ENCODE measurements at places on chromosomes 11 and 22.

DNA sequence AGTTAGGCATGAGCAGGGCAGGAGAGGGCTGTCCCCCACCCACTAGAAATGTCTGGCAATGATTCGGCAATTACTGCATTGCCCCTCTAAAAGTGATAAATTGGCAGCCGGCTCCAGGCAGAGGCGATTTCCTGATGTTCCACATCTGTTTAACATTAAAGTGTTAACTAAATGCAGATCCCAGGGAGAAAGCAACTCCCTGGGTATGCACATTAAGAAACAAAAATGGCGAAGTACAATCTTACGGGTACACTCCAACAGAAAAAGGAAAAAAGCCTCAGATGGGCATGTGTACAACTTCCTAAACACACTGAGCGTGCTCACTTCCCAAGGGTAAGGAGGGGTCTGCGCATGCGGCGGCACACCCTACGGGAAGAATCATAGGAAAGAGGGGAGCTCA is 314.4 kb downstream of the CASP12 start:
- DNase-seq: no peak

DNA sequence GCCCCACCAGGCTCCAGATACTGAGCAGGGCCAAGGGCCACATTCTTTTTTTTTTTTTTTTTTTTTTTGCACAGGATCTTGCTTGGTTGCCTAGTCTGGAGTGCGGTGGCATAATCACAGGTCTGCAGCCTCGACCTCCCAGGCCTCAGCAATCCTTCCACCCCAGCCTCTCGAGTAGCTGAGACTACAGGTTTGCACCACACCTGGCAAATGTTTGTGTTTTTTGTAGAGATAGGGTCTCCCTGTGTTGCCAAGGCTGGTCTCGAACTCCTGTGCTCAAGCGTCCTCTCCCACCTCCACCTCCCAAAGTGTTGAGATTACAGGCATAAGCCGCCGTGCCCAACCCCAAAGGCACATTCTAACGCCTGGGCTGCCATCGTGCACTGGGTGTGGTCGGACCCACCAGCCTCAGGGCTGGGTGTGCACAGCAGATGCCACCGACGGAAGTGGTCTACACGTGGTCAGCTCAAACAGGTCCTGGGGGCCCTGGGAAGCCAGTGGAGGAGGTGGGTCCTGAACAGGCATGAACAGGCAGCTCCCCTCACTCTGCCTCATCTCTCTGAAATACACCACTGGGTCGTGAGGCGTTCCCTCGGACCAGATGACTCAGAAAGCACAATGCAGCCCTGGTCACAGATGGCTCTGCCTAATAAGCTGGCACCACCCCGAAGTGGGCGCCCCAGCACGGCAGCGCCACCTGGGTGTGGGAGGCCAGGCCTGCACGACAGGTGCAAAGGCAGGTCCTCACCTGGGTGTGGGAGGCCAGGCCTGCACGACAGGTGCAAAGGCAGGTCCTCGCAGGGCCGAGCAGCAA is 5.1 kb upstream of the B4GALNT4 start:
- peak; percentile 43 for DNase-seq

DNA sequence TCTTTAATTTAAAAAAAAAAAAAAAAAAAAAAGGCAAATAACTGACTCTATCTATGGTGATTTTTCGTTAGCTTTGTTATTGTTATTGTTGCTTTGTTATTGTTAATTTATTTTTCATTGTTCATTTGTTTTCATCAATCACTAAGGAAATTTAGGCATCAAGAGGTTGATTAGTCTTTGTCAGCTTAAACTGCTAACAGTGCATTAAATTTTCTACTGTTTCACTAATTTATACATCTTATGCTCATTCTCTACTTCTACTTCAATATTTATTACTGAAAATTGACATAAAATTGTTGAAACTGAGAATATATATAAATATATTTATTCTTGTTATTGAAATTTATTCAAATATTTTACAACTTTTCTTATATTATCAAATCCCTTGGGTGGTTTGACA is 24.0 kb downstream of the TBCEL start:
- no peak for DNase-seq

GRCh38 chr22:30253205-30253852 is 6.8 kb upstream of the LIF start:
- no peak for DNase-seq

- no peak for DNase-seq
Measured at GRCh38 chr11:20112291-20113148, 47.8 kb downstream of the DBX1 start.

GRCh38 chr22:38834991-38835390 is 8.8 kb downstream of the NPTXR start:
- DNase-seq: no peak

- DNase-seq: no peak
Measured at GRCh38 chr11:29131055-29131454, 885.8 kb downstream of the KCNA4 start.

DNA sequence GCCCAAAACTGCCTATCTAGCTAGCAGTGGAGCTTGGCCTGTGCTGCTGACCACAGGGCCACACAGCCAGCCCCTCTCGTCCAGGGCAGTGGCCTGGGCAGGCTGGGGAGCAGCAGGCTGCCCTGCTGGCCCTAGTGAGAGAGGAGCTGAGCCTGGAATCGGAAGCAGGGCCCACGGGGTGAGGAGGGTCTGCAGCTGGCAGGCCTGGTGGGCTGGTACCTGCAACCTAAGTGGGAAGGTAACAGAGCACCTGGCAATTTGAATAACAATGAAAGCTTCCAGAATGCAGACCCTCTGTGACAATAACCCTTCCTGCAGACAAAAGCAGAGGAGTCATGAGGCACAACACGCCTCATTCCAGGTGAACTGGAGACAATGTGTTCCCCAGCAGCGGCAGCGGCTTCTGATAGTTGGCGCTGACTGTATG is 31.8 kb upstream of the RFPL3 start:
- no peak for DNase-seq

DNA sequence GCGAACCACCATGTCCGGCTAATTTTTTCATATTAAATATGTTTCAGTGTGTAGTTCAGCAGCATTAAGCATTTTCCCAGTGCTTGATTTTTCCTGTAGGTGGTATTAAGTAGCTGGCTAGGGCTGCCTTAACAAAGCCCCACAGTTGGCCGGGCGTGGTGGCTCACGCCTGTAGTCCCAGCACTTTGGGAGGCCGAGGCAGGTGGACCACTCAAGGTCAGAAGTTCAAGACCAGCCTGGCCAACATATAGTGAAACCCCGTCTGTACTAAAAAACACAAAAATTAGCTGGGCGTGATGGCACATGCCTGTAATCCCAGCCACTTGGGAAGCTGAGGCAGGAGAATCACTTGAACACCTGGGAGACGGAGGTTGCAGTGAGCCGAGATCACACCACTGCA is 33.5 kb upstream of the TOLLIP start:
- DNase-seq: no peak
